Right renal pelvis (tissue), 4 donors: ENCODE measurements at places on chromosomes 6 and 20. TPM values are rescaled to one million over a fixed set of nuclear protein-coding genes. Genes with fewer than 3 reads are reported as not detected.

The HCK gene
- polyA plus RNA-seq: 2.0 TPM

GRCh38 chr20:12180107-12180661, 262.5 kb downstream of the BTBD3 start:
- no peak for DNase-seq

DNA sequence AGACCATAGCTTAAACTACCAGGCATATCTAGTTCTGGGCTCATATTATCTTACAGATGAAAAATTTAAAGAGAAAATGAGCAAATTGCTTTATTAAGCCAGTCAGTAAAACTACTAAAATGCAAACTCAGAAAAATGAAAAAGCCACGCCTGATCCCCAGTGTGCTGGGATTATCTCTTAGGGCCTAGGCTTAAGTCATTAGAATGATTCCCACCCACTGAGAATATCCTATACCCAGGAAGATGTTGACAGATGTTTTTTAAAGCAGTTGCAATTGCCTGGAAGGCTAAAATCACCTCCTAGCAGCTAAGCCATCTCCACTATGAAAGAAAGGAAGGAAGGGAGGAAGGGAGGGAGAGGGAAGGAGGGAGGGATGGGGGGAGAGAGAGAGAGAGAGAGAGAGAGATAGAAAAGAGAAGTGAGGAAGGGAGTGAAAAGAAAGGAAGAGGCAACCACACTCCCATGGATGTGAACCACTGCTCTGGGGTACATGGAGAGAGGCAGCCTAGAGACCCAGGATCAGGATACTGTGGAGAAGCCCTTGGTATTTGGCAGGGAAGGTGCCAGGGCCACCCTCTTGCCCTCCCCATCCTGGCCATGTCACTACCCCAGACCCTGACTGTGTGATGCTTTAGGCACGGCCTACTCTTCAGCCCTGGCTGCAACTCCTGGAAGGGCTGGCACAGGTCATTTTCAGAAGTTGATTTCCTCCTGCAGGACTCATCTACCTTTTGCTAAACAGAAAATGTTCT, 21.9 kb downstream of the NEDD9 start:
- no peak for DNase-seq

GRCh38 chr6:63140114-63140513, 71.2 kb upstream of the FKBP1C start:
- DNase-seq: no peak

- DNase-seq: no peak
Observed at GRCh38 chr6:71321314-71321713, 32.7 kb downstream of the OGFRL1 start.

The SEL1L2 gene
- polyA plus RNA-seq: not detected

The OR12D3 gene
- polyA plus RNA-seq: not detected

The ME1 gene
- polyA plus RNA-seq: 2.9 TPM

DNA sequence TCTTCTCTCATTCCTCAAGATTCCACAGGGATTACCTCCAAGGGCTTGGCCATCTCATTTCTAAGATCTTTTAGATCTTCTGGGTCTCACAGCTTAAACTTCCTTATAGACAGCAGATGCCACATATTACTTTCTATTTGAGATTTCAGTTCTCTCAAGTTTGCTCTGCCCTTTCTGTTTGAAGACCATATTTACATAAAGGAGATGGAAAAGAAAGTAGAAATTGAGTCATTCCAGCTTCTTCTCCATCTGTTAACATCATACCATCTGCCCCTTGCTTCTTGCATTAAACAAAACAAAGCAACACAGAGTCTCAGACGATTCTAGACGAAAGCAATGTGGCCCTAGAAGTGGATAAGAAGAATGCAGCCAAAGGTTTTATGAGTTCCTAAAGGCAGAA, 203.4 kb downstream of the TTLL2 start:
- DNase-seq: no peak
